ENCODE measurements at places on chromosomes 1 and 21. TPM values are rescaled to one million over a fixed set of nuclear protein-coding genes. Genes with fewer than 3 reads are reported as not detected.
A peak's percentile ranks its signal among the peaks of the same experiment; 100 is the strongest.

Gene PLA2G4A
- total RNA-seq = 5.1 TPM

Gene TTC39A
- 1.7 TPM for total RNA-seq

DNA sequence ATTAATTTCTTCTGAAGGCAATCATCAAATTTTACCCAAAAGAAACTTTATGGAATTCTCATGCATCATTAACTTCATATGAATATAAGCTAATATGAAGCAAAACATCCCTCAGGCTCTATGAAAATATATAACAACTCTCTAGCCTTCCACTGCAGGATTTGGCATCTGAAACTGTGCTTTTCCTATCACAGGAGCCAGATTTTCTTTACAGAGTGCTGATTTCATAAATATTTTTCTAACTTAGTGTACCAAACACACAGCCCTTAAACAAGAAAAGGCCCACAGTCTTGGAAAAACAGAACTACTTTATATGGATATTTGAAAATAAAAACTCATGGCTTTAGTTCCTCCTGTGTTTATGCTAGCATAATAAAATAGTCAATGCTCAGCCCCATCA is 559.5 kb upstream of the CHRM3 start:
- H3K27ac ChIP-seq = no peak overlapping the region
- H3K27me3 ChIP-seq = no peaks in the 10 kb centered on the region
- H3K36me3 ChIP-seq = peaks cover 7% of the 10 kb centered on the region
- H3K4me1 ChIP-seq = no peaks in the 10 kb centered on the region
- no peak overlapping the region for H3K4me3 ChIP-seq

GRCh38 chr1:180462102-180462501 is 40.3 kb downstream of the ACBD6 start:
- peaks cover 43% of the 10 kb centered on the region for H3K36me3 ChIP-seq
- H3K27me3 ChIP-seq = no peaks in the 10 kb centered on the region
- no peak overlapping the region for H3K27ac ChIP-seq
- no peaks in the 10 kb centered on the region for H3K4me1 ChIP-seq

GRCh38 chr1:226063977-226064815 is 1.7 kb downstream of the H3-3A start:
- H3K27ac ChIP-seq = peak overlapping the region; percentile 100
- H3K27me3 ChIP-seq = peaks cover 6% of the 10 kb centered on the region
- peaks cover 22% of the 10 kb centered on the region for H3K36me3 ChIP-seq
- no peak for DNase-seq

DNA sequence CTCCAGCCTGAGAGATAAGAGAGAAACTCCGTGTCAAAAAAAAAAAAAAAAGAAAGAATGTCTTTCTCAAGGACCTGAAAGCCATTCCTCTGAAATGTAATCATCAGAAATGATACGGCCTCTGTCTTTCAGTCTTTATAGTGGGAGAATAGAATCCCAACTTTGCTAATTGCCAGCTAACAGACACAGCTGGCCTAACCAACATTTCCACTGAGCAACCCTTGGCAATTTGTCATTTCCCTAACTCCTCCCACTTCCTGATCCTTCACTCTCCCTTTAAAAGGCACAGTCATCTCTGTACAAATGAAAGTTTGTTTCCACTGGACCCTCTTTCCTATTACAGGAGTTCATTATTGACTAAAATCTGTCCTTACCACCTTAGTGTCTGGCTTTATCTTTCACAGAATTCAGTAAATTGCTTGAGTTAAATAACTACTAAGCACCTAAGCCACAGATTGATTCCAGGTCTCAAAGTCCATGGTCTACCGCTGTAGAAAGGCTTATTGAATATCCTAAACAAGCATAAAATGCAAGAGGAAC is 4.3 kb upstream of the CBR1 start:
- peak overlapping the region; percentile 16 for H3K4me3 ChIP-seq
- peaks cover 24% of the 10 kb centered on the region for H3K27me3 ChIP-seq
- no peak overlapping the region for H3K27ac ChIP-seq
- peaks cover 5% of the 10 kb centered on the region for H3K4me1 ChIP-seq
- peaks cover 5% of the 10 kb centered on the region for H3K36me3 ChIP-seq
